ENCODE measurements at places on chromosomes 4 and X. TPM values are rescaled to one million over a fixed set of nuclear protein-coding genes. Genes with fewer than 3 reads are reported as not detected.
A peak's percentile ranks its signal among the peaks of the same experiment; 100 is the strongest.

DNA sequence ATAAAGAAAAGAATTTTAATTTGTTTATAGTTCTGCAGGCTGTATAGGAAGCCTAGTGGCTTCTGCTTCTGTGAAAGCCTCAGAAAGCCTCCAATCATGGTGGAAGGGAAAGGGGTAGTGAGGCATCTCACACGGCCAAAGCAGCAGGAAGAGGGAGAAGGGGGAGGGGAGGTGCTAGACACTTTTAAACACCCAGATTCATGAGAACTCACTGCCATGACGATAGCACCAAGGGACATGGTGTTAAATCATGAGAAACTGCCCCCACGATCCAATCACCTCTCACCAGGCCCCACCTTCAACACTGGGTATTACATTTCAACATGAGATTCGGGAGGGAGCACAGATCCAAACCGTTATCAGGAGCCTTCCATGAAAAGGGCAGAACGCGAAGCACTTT is 18.1 kb downstream of the SMIM31 start:
- H3K4me1 ChIP-seq, result no peaks in the 10 kb centered on the region
- no peak for DNase-seq
- peaks cover 3% of the 10 kb centered on the region for H3K27me3 ChIP-seq
- no peak overlapping the region for H3K27ac ChIP-seq
- H3K4me3 ChIP-seq, result no peak overlapping the region
- no peaks in the 10 kb centered on the region for H3K36me3 ChIP-seq

- no peak overlapping the region for H3K27ac ChIP-seq
- no peak overlapping the region for H3K4me3 ChIP-seq
- no peaks in the 10 kb centered on the region for H3K4me1 ChIP-seq
- H3K36me3 ChIP-seq, result no peaks in the 10 kb centered on the region
- DNase-seq, result no peak
Measured at GRCh38 chrX:38154340-38154739, 66.3 kb downstream of the SRPX start.

GRCh38 chr4:182242787-182243186 is 415 bp upstream of the TENM3 start:
- H3K27me3 ChIP-seq, result no peaks in the 10 kb centered on the region
- DNase-seq, result no peak
- no peak overlapping the region for H3K4me3 ChIP-seq

- H3K27ac ChIP-seq, result no peak overlapping the region
- H3K4me3 ChIP-seq, result no peak overlapping the region
Measured at GRCh38 chr4:186722796-186723291, 812 bp downstream of the FAT1 start.

DNA sequence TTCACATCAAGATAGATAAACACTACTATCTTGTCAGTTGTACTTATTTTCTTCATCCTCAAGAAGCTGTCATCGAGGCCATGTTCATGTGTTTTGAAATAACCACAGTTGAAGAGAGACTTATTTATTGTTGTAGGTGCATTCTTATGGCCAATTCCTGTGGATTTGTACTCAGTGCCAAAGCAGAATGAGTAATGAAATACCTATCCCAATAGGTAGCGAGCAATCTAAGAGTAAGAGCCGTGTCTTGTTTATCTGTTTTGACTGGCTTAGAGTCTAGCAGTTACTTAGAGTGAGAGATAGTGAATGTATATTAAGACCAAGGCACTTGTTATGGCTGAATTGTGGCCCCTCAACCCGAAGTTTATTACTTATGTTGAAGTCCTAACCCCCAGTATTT is 631.0 kb upstream of the SPANXN1 start:
- no peak overlapping the region for H3K27ac ChIP-seq
- H3K36me3 ChIP-seq, result no peaks in the 10 kb centered on the region
- H3K4me3 ChIP-seq, result no peak overlapping the region
- DNase-seq, result no peak
- no peaks in the 10 kb centered on the region for H3K4me1 ChIP-seq

GRCh38 chrX:68989865-68990606 is 161.2 kb downstream of the EFNB1 start:
- DNase-seq, result no peak
- H3K4me3 ChIP-seq, result no peak overlapping the region
- no peaks in the 10 kb centered on the region for H3K4me1 ChIP-seq

DNA sequence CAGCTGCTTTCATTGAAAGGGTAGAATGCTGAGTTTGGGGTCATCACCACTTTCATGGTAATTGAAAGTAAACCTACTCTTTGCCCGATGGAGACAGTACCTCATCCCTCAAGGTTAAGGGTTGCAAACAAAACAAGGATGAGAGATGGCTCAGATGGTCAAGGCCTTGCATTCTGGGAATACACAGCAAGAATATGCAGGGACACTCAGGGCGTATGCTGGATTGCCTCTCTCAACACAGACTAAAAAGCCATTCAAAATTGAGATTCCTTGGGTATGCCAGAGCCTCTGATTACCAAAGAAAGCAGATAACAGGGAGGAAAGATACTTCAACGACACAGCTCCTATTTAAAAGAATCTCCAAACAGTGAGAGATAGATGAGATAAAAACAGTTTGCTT is 310.4 kb downstream of the ARAP2 start:
- H3K4me3 ChIP-seq, result no peak overlapping the region
- no peak overlapping the region for H3K27ac ChIP-seq
- H3K4me1 ChIP-seq, result no peaks in the 10 kb centered on the region
- H3K36me3 ChIP-seq, result no peaks in the 10 kb centered on the region

GRCh38 chr4:94409962-94410361 is 41.8 kb upstream of the PDLIM5 start:
- no peak for DNase-seq
- H3K27me3 ChIP-seq, result peaks cover 2% of the 10 kb centered on the region
- H3K4me1 ChIP-seq, result no peaks in the 10 kb centered on the region
- H3K36me3 ChIP-seq, result no peaks in the 10 kb centered on the region
- no peak overlapping the region for H3K4me3 ChIP-seq
- no peak overlapping the region for H3K27ac ChIP-seq

DNA sequence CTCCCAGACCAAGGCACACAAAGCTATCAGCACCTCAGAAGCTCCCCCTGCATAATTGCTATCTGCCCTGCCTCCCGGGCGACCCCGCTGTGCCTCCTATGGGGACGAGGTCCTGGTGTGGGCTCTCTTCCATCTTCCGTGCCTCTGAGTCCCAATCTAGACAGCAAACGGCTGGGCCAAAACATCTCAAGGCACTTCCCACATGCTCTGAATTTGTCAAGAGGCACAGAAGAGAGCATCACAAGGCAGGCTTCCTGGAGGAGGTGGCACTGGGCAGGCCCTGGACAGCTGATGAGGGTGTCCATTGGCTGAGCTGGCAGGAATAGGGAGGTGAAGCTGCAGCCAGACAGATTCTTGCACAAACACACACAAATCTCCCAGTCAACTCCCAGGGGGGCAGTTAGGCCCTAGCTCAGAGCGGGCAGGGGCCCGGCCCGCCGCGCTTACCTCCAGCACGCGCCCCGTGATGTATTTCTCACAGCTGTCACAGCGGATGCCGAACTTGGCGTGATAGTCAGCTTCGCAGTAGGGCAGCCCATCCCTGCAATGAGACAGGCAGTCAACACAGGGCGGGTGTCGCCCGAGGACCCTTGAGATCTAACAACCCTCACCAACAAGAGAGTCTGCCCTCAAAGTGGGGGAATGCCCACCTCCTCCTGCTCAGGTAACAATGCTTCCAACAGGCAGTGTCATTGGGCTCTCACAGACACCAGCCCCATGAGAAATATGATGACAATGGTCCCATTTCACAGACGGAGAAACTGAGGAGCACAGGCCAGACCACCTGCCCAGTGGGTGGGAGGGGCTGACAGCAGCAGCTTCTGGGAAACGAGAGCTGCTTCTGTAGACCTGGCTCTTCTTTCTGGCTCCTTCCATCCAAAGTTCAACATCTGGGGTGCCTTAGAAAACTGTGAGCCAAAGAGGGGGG is 81.2 kb downstream of the ABLIM2 start:
- no peaks in the 10 kb centered on the region for H3K4me1 ChIP-seq
- no peak for DNase-seq
- no peak overlapping the region for H3K27ac ChIP-seq
- H3K36me3 ChIP-seq, result no peaks in the 10 kb centered on the region

DNA sequence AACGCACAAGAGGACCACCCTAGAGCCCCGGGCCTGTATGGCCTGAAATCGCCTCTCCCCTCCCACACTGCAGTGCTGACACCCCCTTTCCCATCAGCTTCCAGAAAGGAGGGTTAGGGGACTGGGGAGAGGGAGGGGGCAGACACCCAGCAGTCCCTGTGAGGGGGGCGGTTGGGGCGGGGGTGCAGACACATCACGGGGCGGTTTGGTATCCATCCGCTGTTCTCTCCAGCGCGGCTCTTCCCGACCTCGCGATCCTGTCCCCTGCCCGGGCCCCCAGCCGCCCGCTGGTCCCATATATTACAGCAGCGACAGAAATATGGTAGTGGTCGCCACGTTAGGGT is 404 bp upstream of the GPRASP2 start:
- no peak overlapping the region for H3K27ac ChIP-seq
- DNase-seq, result no peak
- no peak overlapping the region for H3K4me3 ChIP-seq

- no peaks in the 10 kb centered on the region for H3K27me3 ChIP-seq
- peak overlapping the region; percentile 82 for H3K4me3 ChIP-seq
- DNase-seq, result no peak
- peaks cover 19% of the 10 kb centered on the region for H3K4me1 ChIP-seq
- peak overlapping the region; percentile 43 for H3K27ac ChIP-seq
Measured at GRCh38 chrX:3712051-3712869, 1.2 kb downstream of the PRKX start.

DNA sequence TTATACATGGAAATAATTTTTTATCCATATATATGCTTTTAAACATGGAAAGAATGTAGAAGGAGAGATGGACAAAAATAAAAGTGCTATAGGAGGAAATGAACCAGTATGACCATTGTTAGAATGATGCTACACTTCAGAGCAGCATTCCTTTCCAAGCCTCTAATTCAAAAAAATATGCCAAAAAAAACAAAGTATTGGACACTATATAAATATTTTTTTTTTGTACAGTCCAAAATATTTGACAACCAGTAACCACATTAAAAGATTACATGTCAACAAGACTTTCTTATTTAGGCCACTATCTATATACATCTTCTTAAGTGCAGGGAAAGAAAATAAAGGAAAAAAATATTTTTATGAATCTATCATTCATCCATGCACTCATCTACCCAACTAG is 198.6 kb downstream of the LRBA start:
- no peaks in the 10 kb centered on the region for H3K27me3 ChIP-seq
- H3K36me3 ChIP-seq, result peaks cover 17% of the 10 kb centered on the region
- no peak overlapping the region for H3K27ac ChIP-seq
- no peaks in the 10 kb centered on the region for H3K4me1 ChIP-seq

DNA sequence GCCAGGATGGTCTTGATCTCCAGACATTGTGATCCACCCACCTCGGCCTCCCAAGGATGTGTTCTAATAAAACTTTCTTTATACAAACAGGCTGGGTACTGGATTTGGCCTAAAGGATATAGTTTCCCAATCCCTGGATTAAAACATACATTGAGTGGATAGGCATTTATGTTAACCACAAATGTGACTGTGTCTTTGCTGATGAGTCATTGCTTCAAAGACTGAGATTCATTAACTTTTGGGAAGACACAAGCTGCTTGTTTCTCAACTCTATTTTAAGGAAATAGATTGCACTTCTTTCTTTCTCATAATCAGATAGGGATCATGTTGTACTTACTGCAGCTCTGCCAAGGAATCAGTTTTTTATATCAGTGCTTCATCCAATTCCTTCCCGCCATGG is 131.3 kb upstream of the AGA start:
- H3K36me3 ChIP-seq, result no peaks in the 10 kb centered on the region
- H3K27ac ChIP-seq, result no peak overlapping the region
- no peak overlapping the region for H3K4me3 ChIP-seq
- DNase-seq, result no peak
- no peaks in the 10 kb centered on the region for H3K27me3 ChIP-seq

DNA sequence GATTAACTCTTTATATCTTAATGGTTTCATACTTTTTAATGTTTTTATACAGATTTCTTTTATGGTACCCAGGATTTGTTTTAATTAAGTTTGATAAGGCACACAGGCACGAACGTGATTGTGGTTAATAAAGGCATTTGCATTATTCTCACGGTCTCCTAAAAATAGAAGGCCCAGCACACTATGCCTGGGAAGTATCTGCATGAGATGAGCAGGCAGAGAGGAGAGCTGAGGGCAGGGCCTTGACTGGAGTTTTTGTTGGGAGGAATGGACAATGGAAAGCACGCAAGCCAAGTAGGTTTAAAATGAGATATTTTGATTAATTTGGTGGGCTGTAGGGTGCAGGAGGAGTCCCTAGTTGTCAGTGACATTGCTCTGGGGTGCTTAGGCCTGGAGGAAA is 1714.3 kb upstream of the PCDH7 start:
- no peaks in the 10 kb centered on the region for H3K27me3 ChIP-seq
- no peak overlapping the region for H3K4me3 ChIP-seq
- no peak overlapping the region for H3K27ac ChIP-seq

- DNase-seq, result peak; percentile 24
- H3K36me3 ChIP-seq, result no peaks in the 10 kb centered on the region
- H3K4me3 ChIP-seq, result no peak overlapping the region
- no peak overlapping the region for H3K27ac ChIP-seq
Measured at GRCh38 chrX:80578517-80579105, 158.4 kb downstream of the TENT5D start.

GRCh38 chr4:158164768-158165213 is 8.0 kb downstream of the GASK1B start:
- DNase-seq, result no peak
- H3K36me3 ChIP-seq, result no peaks in the 10 kb centered on the region
- H3K4me3 ChIP-seq, result no peak overlapping the region

- no peaks in the 10 kb centered on the region for H3K4me1 ChIP-seq
- no peak for DNase-seq
- H3K4me3 ChIP-seq, result no peak overlapping the region
- H3K36me3 ChIP-seq, result peaks cover 17% of the 10 kb centered on the region
Measured at GRCh38 chrX:24508375-24508774, 43.3 kb downstream of the PDK3 start.

DNA sequence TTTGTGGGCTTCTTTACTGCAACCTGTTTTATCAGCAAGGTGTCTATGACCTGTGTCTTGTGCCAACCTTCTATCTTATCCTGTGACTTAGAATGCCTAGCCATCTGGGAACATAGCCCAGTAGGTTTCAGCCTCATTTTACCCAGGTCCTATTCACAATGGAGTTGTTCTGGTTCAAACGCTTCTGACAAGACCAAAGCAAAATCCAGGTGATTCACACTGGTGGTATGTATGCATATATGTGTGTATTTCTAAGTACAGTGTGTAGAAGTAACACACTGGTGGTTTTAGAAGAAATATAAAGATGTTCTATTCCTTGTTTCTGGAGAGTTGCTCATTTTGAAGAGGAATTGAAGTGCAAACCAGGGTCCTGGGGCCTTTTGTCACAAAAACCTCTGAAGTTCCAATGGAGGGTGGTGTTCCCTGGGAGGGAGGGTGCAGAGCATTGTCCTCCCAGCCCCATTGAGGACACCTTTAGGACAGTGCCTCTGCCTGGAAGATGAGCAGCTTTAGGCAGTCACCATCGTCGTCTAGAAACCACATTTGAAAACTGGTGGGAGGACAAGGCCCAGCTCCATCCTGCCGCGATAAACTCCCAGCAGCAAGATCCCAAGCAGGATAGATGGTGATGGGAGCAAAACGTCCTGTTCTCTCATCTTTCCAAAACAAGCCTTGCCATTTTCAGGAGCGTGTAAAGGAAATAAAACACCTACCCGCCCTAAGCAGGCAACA is 191.4 kb downstream of the TSPAN5 start:
- DNase-seq, result no peak
- peak overlapping the region; percentile 72 for H3K4me3 ChIP-seq
- H3K4me1 ChIP-seq, result peaks cover 8% of the 10 kb centered on the region
- H3K27ac ChIP-seq, result no peak overlapping the region
- no peaks in the 10 kb centered on the region for H3K27me3 ChIP-seq

The GLUD2 gene
- 0.32 TPM for total RNA-seq

The FGG gene
- total RNA-seq, result not detected

The ARHGAP36 gene
- not detected for total RNA-seq

The PNMA3 gene
- 9.9 TPM for total RNA-seq

The RTL5 gene
- total RNA-seq, result 1.1 TPM

The RTL9 gene
- total RNA-seq, result not detected

The PPP4R3C gene
- not detected for total RNA-seq

The INPP4B gene
- total RNA-seq, result 89.4 TPM

The EGFL6 gene
- not detected for total RNA-seq
